ENCODE measurements at places on chromosomes 6 and 20. TPM values are rescaled to one million over a fixed set of nuclear protein-coding genes. Genes with fewer than 3 reads are reported as not detected.

The PRSS35 gene
- total RNA-seq, result 1.7 TPM

The IDH3B gene
- 55.2 TPM for total RNA-seq

The ZNF334 gene
- 2.5 TPM for total RNA-seq

The FAM209B gene
- not detected for total RNA-seq

The RSPH3 gene
- 4.0 TPM for total RNA-seq
